Cortex of kidney (tissue), 1 donor: ENCODE measurements at places on chromosomes 4 and X.

- DNase-seq, result no peak
These were observed at the start of gene MAGEA8 for GRCh38 chrX:149881081-149881711. Gene MAGEA8 (plus strand): TSS chrX:149881183. CDS start chrX:149884273, 3,090 bp downstream.

GRCh38 chrX:79631526-79631925 is 264.4 kb upstream of the ITM2A start:
- no peak for DNase-seq

DNA sequence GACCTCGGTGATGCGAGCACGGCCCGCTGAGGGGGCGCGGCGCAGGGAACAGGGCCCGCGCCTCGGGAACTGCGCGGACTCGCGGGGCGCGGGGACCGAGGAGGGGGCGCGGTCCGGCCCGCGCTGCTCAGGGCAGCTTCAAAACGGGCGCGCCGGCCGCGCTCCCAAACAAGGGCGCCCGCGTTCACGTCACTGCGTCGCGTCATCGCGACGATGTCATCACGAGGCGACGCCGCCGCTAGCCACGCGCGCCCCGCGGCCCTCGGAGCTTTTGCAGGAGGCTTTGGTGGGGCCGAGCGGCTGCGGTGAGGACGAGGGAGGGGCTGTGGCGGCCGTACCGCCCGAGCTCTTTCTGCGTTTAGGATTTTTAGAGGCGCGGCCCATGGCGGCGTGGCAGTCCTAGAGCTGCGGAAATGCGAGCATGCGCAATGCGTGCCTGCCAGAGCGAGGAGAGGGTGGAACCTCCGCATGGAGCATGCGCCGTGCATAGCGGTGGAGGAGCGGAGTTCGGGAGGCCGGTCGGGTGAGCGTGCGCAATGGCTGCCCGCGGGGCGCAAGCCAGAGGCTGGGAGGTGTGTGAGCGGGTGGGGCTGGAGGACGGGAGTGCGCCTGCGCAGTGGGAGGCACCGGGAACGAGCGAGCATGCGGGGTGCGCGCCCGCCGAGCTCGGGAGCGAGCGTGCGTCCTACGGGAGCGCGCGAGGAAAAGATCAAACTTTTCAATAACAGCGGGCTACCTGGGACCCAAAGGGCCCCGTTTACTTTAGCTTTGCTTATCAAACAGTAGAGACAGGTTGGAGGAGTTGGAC is at the start of gene PPP2R3B:
TSS of gene PPP2R3B (minus strand) at position 140 of the 808 bp plus-strand sequence. CDS start 216 bp downstream, outside the sequence.
- no peak for DNase-seq

GRCh38 chrX:38649674-38650647 is 88.6 kb downstream of the TSPAN7 start:
- no peak for DNase-seq

- DNase-seq, result no peak
These were observed 135.1 kb downstream of the PLS3 start for GRCh38 chrX:115696039-115696438.

DNA sequence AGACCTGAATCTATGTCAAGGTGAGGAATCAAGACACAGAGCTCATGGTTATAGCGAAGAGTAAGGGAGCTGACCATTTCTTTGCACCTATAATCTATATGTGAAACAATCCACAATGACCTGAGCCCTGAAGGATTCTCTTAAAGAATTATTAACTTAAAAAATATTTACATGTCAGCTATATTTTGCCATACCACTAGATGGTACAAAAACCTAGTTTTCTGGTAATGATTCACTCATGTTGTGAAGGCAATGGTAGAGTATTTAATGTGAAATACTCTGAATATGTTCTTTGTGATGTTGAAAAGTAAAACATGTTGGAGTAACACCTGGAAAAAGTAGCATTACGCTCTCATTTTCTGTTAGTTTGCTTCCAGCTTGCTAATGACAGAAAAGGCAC is 40.0 kb downstream of the VGLL1 start:
- no peak for DNase-seq

GRCh38 chr4:6658597-6659075 is 18.2 kb downstream of the MRFAP1 start:
- no peak for DNase-seq

DNA sequence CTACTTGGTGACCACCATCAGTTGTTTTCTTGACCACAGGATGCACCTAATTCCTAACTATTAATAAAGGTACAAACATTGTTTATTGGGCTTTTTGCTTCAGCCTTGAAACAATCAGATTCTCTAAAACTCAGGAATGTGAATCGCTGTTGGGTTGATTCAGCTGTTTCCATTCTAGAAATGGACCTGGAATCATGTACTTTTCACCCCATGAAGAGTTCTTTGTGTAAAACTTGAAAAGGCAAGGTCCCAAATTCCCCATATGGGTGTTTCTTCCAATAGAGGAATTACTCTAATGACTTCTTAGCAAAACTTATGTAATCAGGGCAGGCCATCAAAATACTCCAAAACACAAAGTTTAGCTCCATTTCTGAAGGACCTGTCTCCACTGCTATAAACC is 7.4 kb downstream of the AFAP1 start:
- no peak for DNase-seq

- no peak for DNase-seq
These were observed 84.7 kb downstream of the DCTD start for GRCh38 chr4:182832352-182833120.

GRCh38 chr4:119517361-119518229 is 111.0 kb downstream of the PDE5A start:
- DNase-seq, result no peak

- no peak for DNase-seq
These were observed 47.7 kb upstream of the MAN2B2 start for GRCh38 chr4:6527259-6527658.

GRCh38 chr4:114137984-114138383 is 158.5 kb upstream of the ARSJ start:
- no peak for DNase-seq

- no peak for DNase-seq
These were observed 129.8 kb downstream of the SLC7A11 start for GRCh38 chr4:138112389-138112788.

DNA sequence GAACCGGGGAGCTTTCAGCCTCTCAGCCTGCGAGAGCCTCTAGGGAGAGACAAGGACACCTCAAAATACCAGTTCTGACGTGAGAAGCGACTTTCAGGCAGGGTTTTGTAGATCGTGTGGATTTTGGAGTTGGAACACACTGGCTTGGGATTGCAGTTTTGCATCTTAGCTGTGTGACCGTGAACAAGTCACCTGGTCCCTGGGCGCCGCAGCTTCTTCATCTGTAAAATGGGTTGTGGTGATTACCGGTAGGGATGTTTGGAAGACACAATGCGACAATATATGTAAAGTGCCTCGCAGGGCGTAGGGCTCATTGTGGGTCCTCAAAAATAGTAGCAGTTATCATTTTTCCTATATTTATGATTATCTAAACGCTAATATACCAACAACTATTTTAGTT is 43.7 kb upstream of the STOX2 start:
- no peak for DNase-seq

- no peak for DNase-seq
These were observed 6.8 kb downstream of the FGB start for GRCh38 chr4:154569584-154569983.

DNA sequence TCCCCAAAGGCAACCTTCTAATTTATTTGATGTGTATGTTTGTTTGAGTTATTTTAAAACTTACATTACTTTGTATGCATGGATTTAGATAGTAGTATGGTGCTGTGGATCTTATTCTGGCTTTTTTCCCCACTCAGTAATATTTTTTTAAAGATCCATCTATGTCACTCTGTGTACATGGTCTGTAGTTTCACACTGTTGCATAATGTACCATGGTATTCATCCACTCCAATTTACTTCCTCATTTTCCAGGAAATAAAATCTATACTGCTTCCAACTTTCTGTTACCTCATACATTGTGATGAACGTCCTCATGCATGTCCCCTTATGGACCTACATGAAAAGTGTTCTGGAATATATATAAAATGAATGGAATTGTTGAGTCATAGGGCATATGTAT is 17.6 kb downstream of the ARMCX2 start:
- no peak for DNase-seq

DNA sequence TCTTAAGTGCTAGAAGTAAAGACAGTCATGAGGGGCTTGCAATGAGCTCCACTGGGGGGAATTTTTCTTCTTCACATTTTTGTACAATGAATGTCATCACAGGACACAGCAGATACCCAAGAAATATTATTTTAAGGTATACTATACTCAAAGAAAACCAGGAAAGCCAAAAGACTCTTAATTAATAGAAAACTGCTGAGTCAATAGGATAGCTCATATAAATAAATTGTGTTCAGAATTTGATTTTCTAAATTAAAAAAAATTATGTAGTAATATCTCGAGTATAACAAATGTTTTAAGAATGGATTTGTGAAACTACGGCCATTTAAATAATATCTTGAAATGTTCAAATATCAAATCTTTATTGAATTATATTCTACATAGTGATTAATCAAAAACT is 25.7 kb upstream of the CXCL8 start:
- no peak for DNase-seq

- no peak for DNase-seq
These were observed 421.3 kb downstream of the FAT4 start for GRCh38 chr4:125736057-125736456.

DNA sequence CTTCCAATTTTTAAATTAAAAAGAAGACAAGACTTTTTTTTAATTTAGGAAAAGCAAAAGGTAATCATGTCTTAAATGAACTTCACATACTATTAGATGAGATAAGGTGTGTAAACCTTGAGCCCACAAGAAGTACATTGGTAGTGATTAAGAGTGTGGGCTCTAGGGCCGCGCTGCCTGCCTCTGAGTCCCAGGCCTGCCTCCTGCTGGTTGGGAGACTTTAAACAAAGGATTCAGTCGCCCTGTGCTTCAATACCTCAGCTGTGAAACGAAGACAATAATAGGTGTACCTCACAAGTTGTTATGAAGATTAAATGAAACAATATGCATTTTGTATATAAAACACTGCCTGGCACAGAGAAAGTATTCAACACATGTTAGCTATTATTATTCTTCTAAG is 95.9 kb upstream of the MYOZ2 start:
- no peak for DNase-seq

DNA sequence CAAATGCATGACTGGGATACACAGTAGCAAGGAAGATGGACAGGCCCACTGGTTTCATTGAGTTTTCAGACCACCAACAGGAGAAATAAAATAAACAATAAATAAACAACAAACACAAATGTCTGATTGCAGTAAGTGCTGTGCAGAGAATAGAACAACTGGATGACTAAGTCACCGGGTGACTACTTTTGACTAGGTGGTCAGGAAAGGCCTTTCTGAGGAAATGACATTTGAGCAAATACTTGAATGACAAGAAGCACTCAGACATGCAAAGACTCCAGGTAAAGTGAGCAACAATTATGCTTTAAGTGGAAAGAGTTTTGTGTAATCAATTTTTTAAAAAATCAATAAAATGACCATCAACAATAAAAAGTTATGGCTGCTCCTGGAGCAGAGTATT is 137.7 kb downstream of the BTC start:
- no peak for DNase-seq

GRCh38 chr4:72604324-72604723 is 35.3 kb upstream of the ADAMTS3 start:
- no peak for DNase-seq

GRCh38 chr4:81714291-81714690 is 242.6 kb upstream of the RASGEF1B start:
- no peak for DNase-seq

DNA sequence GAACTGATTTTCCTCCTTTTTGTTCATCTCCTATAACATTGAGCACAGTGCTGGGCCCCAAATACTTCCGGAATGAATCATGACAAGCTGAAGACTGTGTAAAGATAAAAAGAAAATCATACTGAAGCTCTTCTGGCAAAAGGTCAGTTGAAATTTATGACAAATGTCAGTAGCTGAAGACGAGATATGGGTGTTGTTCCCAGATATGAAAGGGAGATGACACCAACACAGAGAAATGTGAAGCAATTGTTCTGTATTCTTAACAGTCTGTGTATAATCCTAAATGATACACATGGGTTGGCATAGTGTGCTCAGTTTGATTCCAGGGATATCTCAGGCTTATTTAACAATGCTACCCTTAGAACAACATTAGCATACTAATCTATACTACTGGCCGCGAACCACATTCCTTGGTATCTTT is 170.5 kb upstream of the PITX2 start:
- no peak for DNase-seq

DNA sequence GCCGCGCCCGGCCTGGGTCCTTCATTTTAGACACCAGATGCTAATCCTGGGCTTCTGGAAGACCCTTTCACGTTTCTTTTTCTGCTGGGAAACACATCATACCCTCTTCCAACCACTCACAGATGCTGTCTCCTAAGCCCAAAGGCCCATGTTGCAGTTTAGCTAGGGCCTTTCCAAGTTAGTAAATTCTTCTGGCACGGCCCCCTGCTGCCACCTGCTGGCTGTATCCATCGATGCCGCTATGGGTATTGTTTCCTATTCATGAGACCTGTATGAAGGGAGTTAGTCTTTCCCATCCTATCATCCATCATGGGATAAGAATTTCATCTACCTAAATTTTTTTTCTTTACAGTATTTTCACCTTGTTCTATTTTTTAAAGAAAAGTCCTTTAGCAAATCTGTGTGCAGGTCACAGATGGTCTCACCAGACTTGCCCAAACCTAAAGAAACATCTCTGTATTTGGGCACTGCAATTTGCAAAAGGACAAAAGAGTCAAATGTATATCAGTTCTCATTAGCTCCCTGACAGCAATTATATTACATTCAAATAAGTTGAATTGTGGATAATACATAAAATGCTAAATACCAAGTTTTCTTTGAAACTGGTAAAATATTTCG is 37.8 kb upstream of the SLC9A7 start:
- DNase-seq, result no peak

DNA sequence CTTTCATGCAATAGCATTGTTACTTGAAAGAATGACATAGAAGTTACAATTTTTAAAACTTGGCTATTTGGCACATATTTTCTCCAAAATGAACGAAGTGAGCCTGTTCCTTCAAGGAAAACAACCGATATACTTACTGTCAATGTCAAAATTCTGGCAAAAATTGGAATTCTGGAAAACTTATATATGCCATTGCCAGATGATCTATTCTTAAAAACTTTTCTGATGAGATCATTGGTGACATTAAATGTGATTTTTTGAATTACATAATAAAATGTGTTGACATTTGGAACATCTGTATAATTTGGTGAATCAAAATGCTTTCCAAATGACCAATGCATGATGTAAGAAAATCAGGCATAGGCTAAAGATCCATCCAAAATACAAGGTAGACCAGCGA is 209.0 kb downstream of the SCFD2 start:
- no peak for DNase-seq

DNA sequence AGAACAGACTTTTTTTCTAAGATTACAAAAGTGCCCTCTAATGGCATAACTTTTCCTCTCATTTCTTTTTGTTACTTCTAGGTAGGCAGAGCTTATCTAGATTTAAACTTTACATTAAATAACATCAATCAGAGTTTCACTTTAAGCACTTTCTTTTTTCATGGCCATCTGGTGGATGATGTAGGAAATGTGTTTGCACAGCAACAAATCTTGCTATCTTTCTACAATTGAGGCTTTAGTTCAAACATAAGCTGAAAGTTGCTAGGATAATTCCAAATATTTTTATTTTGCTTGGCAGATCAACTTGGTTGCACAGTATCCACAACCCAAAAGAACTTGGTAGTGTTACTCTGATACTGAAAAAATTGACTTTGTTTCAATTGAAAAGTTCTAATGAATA is 22.0 kb downstream of the NDNF start:
- DNase-seq, result no peak

- DNase-seq, result no peak
These were observed 8.2 kb downstream of the MSANTD1 start for GRCh38 chr4:3257103-3257555.

GRCh38 chr4:111957116-111957515 is 188.1 kb upstream of the FAM241A start:
- no peak for DNase-seq
